ENCODE measurements at places on chromosomes 3 and 15.

- no peak for DNase-seq
These were observed 843.4 kb upstream of the DPPA4 start for GRCh38 chr3:110180733-110181132.

DNA sequence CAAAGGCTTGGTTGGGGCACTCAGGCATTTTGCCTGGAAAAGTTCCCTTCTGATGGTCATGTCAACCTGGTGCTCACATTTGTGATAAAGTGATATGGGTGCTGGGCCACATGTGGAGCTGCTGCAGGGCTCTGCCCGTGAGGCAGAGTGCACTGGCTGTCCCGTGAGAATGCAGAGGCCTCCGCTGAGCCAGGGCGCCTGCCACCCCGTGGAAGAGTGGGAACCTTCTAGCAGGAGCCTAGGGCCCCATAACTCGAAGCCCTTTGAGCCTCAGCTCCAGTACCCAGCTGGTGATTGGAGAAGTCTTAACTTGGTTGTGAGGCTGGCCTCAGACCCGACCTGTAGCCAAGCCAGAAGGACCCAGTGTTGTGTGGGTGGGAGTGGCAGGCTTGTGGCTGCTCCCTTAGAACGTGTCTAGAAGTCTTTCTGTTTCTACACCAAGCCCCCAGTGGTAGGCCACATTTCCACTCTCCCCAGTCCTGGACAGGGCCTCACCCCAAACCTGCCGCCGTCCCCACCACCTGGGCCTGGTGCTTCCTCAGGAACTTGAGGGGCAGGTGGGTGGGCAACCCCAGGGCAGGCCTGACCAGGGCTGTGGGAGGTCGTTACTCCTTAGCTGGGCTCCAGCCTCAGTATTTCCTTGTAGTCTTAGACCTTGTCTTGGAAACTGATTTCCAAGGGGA, 19.7 kb downstream of the SEC61A1 start:
- no peak for DNase-seq

DNA sequence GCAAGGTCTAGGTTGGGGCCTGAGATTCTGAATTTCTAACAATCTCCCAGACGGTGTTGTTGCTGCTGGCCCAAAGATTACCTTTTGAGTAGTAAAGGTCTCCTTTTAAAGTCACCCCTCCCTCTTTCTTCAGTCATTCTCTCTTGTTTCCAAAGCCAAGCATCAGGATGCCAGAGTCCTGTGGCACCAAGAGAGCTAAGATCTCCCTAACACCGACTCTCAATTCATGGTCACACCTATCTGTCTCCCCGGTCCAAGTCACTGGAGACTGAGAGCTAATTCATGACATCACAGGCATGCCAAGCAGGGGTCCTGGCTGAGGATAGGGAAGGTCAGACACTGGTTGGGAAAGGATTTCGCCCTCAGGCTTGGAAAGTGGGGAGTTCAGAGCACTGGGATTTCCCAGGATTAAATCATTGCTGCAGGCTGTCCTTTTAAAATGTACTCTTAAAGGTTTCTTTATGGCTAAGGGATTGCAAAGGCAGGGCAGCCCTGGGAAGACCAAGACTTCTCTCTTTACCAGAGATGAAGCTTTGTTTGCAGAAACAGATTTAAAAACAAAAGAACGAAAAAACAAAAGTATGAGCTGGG, 7.3 kb downstream of the SHOX2 start:
- no peak for DNase-seq

DNA sequence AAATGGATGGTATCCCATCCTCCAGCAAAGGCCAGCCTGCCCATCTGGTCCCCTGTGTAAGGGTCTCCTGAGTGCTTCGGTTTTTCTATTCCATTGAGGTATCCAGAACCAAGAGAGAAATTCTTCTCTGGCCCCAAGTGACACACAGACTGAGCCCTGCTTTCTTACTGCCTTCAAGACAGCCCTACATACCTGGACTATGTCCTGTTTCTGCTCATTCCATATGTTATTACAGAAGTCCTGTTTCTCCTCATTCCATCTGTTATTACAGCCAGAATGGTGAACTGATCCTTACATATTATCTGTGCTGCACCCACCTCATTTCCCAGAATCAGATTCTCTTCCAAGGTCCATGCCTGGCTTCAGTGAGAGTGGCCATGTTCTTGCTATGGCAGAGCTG, 115.2 kb downstream of the DCLK3 start:
- no peak for DNase-seq

DNA sequence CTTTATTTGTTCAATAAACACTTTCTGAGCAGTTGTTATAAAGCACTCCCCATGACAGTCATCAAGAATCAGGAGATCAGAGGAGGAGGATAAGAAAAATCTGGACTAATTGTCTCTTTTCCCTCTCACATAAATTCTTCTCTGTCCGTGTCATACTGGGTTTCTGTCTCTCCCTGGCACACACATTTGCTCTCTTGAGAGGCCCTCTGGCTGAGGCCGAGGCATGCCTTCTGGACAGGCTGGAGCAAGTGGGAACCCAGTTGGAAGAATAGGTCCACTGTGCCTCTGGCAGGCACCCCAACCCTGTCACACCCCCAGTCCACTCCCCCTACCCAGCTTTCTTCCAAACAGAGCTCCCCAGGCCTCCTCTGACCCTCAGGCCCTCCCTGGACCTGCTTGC, 315.8 kb downstream of the UACA start:
- no peak for DNase-seq

DNA sequence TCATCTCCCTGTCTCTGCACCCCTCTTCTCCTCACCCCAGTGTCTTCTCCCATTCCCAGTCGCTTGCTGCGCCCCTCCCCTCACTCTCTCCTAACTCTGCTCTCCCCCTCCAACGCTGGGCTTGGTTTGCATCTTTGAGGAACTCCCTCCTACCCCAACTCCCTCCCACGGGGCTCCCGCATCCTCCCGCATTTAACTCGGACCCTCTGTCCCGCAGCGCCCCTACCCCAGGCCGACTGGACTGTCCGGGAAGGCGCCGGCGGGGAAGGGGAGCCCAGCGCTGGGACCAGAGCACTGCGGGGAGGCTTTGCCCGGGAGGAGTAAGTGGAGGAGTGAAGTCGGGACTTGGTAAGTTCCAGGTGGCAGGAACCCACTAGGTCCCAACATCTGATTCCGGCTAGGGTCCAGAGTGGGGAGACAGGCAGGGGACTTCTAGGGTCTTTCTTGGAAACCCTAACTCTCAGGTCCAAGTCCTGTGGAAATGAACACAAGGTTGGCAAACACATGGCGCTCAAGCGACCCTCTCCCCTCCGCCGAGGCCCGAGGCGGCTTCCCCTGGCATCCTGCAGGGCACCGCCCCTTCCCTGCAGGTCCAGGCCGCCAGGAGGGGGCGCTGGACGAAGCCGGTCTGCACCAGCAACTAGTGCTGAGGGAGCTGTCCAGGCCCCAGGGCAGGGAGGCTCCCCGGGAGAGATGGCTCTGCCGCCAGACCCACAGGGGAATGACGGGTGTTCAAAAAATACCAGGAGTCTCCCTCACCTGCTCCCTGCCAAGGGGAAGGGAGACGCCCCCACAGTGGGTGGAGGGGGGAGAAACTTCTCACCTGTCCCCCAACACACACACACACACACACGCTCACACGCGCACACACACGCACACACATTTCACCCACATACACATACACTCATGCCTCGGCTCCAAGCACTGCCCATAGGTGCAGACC, 53.2 kb downstream of the LHFPL4 start:
- DNase-seq, result peak; percentile 33

DNA sequence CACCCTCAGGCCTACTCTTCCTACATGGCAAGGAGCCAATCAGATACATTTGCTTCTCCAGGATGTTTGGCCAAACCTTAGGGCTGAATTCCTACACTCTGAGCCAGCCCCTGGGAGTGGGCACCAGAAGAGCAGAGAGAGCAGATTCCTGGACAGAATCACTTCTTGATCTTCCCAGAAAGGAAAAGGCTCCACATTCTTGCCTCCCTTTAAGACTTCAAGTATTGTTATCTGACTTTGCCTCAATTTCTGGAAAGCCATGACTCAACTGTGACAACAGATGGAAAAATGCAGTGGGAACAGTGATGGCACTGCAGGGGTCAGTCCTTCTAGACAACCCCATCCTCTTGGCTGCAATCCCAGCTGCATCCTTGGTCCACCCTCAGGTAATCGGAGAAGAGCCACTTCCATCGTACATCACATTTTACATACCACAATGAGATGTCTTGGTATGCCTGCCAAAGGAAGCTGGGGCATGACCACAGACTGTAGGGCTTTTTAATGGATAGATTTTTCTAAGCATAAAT, 21.0 kb downstream of the SLCO2A1 start:
- no peak for DNase-seq

DNA sequence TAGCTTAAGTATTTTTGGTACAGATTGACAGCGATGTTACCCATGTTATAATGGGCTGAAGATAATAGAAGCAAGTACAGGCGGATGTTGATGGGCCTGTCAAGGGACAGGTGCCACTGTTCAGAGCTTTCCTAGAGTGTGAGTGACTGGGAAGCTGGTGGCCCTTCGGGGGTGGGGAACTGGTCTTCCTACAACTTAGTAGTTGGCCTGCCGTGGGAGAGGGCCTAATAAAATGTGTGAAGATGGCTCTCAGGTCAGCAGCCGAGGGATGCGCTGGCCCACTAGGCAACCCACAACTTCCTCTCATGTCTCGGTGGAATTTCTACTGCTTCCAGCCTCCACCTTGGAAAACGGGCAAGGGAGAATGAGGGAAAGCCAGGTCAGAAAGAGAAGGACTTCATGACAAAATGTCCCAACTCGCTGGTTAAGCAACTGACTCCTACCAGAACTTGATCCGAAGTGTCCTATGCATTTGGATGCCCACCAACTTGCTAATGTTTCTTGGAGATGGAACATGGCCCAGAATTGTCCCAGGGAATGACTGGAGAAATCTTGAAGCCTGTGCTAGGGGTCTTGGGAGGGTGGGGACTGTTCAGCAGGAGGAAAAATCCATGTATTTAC, 1.4 kb downstream of the GYG1 start:
- DNase-seq, result no peak

GRCh38 chr15:52103217-52104207, 9.1 kb downstream of the BCL2L10 start:
- DNase-seq, result no peak

DNA sequence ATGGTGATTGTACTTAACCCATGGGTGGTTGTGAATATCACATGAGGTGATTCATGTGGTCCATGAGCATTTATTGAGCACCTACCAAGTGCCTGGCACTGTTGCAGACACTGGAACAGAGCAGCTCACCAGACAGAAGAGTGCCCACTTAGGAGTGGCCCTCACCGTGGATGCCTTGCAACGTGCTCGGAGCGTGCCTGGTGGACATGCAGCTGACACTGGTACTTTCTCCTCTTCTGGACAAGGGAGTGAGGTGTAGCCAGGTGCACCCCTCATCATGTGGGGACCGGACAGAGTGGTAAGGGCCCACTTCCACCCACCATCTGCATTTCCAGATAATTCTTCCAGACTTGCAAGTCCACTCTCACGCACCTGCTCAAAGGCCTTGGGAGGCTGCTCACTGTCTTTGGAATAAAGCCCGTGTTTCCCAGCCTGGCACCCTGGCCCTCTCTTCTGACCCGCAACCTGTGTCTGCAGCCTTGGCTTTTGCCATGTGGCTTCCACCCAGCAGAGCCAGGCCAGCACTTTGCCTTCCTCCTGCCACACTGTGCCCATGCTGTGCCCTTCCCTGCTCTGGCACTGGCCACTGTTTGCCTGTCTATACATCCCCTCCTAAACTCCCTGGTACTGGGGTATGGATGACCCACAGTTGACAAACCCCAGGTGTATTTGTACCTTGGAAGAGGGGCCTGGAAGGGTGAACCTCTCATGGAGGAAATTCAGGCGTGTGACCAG, 90.9 kb upstream of the SEC13 start:
- DNase-seq, result no peak

GRCh38 chr15:49148298-49148697, 7.1 kb downstream of the COPS2 start:
- DNase-seq, result no peak

DNA sequence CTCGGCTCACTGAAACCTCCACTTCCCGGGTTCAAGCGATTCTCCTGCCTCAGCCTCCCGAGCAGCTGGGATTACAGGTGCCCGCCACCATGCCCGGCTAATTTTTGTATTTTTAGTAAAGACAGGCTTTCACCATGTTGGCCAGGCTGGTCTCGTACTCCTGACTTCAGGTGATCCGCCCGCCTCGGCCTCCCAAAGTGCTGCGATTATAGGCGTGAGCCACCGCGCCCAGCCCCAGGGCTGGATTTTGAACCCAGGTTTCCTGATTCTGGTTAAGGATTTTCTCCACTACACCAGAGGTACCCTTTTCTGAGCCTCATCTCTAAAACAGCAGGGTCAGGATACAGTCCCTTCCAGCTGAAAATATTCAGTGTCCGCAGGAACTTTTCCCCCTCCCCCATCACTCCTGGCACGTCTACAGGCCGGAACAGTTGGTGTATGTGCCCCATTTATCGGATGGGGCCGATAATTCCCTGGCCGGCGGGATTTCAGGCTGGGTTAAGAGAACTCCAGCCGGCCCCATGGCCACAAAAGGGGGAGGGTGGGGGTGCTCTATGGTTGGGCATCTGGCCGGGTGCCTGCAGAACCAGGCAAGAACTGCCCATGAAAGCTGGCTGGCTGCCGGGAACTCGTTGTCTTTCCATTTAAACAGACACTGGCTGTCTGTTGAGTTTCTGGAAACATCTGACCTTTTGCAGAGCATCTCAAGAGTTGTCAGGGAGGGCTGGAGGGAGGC, 26.8 kb upstream of the SEMA4B start:
- no peak for DNase-seq

DNA sequence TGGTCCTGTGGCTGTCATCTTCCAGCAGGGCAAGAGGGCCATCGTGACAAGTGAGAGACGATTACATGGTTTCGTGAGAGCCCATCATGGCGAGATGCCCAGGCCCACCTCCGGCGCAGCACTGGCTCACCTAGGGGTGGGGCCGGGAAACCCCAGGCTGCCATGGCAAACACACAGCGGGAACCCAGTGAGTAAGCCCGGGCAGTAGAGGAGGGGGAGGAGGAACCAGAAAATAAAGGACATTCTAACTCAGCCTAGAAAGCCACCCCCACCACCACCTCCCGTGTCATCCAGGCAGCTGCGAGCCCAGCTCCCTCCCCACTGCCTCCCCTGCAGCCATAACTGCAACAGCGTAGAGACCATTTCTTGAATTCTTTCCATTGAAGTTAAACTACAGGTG, 52.3 kb downstream of the PCSK6 start:
- no peak for DNase-seq

- no peak for DNase-seq
These were observed 59.6 kb downstream of the PIAS1 start for GRCh38 chr15:68113751-68114150.

- no peak for DNase-seq
These were observed 31.3 kb upstream of the TBC1D21 start for GRCh38 chr15:73841756-73842725.

DNA sequence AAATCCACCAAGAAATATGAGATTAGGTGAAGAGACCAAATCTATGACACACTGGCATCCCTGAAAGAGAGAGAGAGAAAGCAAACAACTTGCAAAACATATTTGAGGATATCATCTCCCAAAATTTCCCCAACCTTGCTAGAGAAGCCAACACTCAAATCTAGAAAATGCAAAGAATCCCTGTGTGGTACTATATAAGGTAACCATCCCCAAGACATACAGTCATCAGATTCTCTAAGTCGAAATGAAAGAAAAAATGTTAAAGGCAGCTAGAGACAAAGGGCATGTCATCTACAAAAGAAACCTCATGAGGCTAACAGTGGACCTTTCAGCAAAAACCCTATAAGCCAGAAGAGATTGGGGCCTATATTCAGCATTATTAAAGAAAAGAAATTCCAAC, 622.1 kb upstream of the LMCD1 start:
- no peak for DNase-seq

All from activated CD4-positive, alpha-beta T cell treated with anti-CD3 and anti-CD28 coated beads for 24 hours (primary cell).